ELR (cell line): ENCODE measurements at places on chromosomes 6 and 20.
A peak's percentile ranks its signal among the peaks of the same experiment; 100 is the strongest.

- DNase-seq, result no peak
Measured at GRCh38 chr6:163701762-163702161, 287.2 kb downstream of the QKI start.

- DNase-seq, result no peak
Measured at GRCh38 chr6:17062871-17063440, 38.9 kb upstream of the STMND1 start.

DNA sequence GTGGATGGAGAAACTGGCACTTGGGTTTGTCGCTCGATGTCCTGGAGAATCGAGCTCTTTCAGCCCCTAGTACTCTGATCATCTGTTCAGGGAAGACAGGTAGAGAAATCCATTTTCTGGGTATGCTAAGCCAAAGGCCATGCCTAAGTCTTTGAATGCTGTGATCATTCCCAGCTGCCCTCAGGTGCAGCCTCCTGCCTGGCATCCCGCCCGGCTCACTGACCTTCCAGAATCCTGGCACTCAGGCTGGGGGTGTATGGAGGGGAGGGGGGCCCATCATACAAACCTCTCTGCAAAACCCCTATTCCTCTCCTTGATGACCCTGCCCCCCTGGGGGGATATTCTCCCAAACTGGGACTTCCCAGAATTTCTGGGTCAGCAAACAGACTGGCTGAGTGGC lies 28.6 kb downstream of the C20orf203 start:
- DNase-seq, result no peak

- peak; percentile 39 for DNase-seq
Measured at GRCh38 chr6:105212587-105212986, 32.8 kb upstream of the POPDC3 start.

DNA sequence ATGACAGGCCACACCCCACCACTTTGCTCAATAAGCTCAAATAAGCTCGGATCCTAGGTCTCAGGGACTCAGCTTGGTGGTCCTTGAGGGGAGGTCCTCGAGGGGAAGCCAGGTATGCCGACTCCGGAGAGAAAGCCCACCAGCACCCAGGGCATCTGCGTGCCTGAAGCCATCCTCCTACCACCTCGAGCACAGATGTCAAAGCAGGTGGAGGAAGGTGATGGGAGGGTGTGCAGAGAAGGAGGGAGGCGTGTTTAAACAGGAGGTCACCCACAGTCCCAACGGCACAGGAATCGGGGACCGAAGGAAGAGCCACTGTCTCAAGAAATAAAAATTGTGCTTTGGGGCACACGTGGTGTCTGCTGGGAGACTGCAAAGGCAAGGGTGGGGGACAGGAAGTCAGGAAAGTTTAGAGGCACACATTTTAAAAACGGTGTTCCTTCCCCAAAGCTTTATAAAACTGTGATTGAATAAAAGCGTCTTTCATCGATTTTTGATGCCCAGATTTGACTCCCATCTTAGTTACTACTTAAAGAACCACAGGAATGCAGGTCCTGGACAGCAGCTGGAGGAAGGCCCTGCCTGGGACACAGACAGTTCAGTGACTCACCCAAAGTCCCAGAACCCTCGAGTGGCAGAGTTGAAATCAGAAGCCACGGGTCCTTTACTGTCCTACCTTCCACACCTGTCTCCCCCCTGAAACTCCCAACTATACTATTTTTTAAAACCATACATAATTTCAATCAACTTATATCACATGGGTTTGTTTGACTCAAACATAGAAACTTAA lies 221.0 kb upstream of the PDE10A start:
- peak; percentile 36 for DNase-seq

- no peak for DNase-seq
Measured at GRCh38 chr6:79372757-79373156, 138.3 kb upstream of the HMGN3 start.

DNA sequence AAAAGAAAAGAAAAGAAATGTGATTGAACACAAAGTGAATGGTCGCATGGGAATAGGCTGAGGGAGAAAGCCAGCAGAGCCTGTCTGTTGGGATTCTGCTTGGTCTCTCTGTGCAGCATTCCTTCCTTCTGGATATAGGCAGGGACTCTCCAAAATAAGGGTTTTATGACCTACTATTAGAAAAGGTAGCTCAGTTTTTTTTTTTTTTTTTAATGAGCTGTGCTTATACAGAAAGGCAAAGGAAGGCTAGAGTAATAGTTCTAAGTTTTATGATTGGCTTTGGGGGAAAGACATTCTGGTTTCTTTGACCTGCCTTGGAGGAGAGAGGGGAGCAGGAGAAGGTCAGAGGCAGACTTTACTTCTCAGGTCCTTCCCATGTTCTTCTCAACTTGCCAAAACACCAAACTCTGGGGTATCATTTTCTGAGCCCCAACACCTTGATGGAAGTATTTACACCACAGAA lies 18.8 kb upstream of the IER3 start:
- DNase-seq, result no peak

GRCh38 chr6:137412562-137412961 lies 81.6 kb downstream of the OLIG3 start:
- no peak for DNase-seq

GRCh38 chr6:84516154-84516553 lies 248.2 kb downstream of the TBX18 start:
- no peak for DNase-seq

- peak; percentile 68 for DNase-seq
Measured at GRCh38 chr6:30169658-30170614, 6.6 kb downstream of the TRIM15 start.

DNA sequence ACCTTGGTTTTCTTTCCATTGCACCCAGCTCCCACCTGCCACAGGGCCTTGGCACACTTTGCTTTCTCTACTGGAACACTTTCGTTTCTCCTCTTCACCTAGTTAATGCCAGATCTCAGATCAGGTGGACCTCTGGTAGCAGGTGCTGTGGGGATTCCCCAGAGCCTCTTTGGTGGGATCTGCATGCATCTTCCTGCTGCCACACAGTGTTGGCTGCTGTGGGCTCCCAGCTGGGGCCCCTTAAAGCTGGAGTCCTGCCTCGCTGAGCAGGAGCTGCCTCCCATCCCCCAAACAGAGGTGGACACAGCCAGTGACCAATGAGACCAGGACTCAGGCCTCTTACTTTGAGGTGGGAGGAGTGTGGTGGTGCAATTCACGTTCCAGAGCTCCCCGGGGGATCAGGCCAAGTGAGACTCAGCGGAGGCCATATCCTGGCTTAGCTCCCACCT lies 28.4 kb downstream of the CEBPB start:
- no peak for DNase-seq

DNA sequence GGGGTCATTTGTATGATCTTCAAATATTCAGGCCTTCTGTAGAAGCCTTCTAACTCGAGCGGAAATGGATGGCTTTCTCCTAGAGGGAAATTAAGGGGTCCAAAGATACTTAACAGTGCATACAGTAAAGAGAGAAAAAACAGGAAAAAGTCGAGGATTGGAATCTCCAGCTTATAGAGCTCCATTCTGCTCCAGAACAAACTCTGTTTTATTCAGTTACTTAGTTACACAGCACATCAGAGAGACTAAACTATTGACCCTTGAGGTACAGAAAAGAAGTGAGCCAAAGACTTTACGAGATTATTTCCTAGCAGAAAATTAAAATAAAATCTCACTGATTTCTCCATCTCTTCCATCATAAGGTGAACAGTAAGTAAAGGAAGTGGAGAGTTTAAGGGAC lies 43.8 kb upstream of the DSE start:
- DNase-seq, result no peak

- no peak for DNase-seq
Measured at GRCh38 chr20:2520617-2521016, 11.9 kb upstream of the ZNF343 start.

- DNase-seq, result no peak
Measured at GRCh38 chr20:44644230-44644617, 7.3 kb downstream of the ADA start.

GRCh38 chr6:14118091-14118439 lies 493 bp downstream of the CD83 start:
- DNase-seq, result no peak

GRCh38 chr20:8190043-8190880 lies 58.2 kb downstream of the PLCB1 start:
- no peak for DNase-seq

- DNase-seq, result no peak
Measured at GRCh38 chr6:107266563-107266962, 151.2 kb upstream of the BEND3 start.

GRCh38 chr6:108942556-108943492 lies 94.6 kb downstream of the ARMC2 start:
- DNase-seq, result no peak

DNA sequence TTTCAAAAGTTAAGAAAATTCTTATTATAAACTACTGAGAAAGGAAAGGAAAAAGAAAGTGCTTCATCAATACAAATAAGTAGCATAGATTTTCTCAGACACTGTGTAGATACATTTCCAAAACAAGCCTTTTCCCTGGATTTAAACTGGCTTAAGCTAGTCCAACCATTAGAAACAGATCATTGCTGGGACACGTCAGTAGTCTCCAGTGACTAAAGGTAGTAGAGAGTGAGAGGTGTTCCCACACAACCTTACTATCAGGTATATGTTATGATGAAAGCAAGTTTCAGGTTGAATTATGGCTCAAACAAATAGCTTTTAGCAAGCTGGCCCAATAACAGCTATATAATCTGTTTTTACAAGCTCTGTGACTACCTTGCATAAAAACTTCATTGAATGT lies 47.3 kb upstream of the SLC2A12 start:
- no peak for DNase-seq

GRCh38 chr6:127343809-127344659 lies 625 bp upstream of the ECHDC1 start:
- peak; percentile 41 for DNase-seq

DNA sequence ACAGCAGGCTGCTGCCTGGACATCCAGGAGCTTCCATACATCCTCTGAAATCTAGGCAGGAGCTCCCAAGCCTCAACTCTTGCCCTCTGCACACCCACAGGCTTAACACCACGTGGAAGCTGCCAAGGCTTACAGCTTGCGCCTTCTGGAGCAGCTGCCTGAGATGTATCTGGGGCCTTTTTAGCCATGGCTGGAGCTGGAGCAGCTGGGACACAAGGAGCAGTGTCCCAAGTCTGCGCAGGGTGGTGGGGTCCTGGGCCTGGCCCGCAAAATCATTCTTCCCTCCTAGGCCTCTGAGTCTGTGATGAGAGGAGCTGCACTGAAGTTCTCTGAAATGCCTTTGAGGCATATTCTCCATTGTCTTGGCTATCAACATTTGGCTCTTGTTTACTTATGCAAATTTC lies 255.0 kb downstream of the DLL1 start:
- DNase-seq, result no peak

DNA sequence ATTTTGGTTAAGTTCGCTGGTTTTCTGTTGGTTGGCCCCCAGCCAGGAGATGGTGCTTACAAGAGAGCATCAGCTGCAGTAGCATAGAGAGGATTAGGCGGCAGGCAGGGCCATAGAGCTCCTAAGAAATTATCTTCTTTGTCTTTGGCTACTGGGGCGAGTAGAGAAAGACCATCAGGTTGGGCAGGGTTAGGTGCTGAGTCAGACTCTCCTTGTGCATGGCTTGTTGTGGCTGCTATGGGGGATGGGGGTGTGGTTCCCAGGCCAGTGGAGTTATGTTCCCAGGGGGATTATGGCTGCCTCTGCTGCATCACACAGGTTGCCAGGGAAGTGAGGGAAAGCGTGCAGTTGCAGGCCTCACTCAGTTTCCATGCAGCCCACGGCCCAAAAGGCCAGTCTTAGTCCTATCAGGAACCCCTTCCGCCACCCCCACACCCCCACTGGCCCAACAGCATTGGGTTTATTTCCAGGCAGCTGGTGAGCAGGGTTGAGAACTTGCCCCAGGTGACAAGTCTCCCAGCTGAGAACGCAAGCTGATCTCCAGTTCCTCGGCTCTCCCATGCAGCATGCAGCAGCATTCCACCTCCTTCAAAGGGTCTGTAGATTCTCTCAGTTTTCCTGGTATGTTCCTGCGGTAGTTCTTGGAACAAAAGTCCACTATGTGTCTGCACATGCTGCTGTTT lies 243.7 kb downstream of the UTRN start:
- peak; percentile 8 for DNase-seq

DNA sequence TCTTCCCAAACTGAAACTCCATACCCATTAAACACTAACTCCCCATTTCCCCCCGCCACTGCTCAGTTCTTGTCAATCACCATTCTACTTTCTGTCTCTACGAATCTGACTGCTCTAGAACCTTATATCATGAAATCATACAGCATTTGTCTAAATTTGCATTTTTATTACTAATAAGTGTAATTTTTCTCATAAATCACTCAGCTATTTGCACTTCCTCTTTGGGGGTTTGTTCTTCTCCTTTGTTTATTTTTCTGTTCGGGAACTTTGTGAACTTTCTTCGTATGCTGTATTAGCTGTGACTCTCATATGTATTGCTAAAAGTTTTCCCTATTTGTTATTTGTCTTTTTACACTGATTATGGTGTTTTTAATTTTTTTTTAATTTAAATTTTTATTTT lies 152.2 kb downstream of the SLC16A10 start:
- DNase-seq, result no peak
